GM06990 (cell line): ENCODE measurements at places on chromosomes 3 and 15.

GRCh38 chr3:101858464-101859030, 9.2 kb downstream of the NFKBIZ start:
- DNase-seq: no peak

GRCh38 chr3:69830147-69830546, 90.9 kb downstream of the MITF start:
- DNase-seq: no peak

DNA sequence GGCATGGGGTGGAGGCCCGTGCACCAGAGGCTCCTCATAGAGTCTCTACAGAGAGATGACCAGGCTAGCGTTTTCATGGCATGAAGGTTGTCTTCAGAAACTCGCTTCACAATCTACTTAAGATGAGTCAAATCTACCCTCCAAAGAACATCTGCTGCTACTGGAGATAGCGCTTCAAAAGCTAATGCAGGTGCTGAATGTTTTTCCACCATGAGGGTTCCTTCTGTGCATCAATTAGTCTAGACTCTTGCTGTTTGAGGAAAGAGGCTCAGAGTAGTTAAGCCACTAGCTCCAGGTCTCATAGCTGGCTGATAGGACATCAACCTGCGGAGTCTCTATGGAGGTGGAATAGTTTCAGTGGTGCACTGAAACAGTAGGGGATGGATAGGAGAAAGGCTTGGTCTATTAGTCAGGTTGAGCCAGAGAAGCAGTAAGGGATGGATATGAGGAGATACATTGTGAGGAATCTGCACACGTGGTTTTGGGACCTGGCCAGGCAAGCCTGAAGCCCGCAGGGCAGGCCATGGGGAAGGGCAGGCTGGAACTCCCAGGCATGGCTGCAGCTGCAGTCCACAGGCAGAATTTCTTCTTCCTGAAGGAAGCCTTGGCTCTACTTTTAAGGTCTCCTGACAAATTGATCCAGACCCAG, 117.5 kb downstream of the APBA2 start:
- no peak for DNase-seq

GRCh38 chr3:186843039-186843432, 526 bp downstream of the ADIPOQ start:
- DNase-seq: no peak

- DNase-seq: no peak
Measured at GRCh38 chr3:160747422-160747821, 8.6 kb upstream of the PPM1L start.

- DNase-seq: no peak
Measured at GRCh38 chr3:71887256-71887655, 102.3 kb upstream of the PROK2 start.

DNA sequence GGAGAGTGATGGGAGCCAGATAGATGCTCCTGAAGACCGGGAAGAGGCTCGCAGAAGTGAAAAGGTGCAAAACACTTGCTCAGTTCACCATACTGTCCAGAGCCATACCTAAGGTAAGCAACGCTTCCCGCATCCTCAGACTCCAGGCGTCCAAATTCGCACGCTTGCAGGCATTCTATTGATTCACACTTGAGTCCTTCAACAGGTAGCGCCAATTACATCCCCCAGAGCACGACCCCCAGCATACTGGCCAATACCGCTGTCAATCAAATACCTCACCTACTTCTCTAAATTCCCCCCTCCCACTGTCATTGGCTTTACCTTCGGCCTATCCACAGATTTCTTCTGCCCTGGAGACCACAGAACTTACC, 361 bp upstream of the STXBP5L start:
- no peak for DNase-seq

- no peak for DNase-seq
Measured at GRCh38 chr3:177565981-177566380, 368.7 kb upstream of the TBL1XR1 start.

GRCh38 chr3:181329024-181329423, 339.5 kb upstream of the DNAJC19 start:
- no peak for DNase-seq

GRCh38 chr3:195856410-195857084, 44.8 kb upstream of the MUC4 start:
- no peak for DNase-seq

- no peak for DNase-seq
Measured at GRCh38 chr3:54133196-54133595, 10.8 kb downstream of the CACNA2D3 start.
